ENCODE measurements at places on chromosomes 5 and 9.

GRCh38 chr9:35682051-35682450 lies 7.7 kb downstream of the TPM2 start:
- no peak for DNase-seq

GRCh38 chr5:144004146-144004545 lies 166.3 kb downstream of the YIPF5 start:
- DNase-seq = no peak

DNA sequence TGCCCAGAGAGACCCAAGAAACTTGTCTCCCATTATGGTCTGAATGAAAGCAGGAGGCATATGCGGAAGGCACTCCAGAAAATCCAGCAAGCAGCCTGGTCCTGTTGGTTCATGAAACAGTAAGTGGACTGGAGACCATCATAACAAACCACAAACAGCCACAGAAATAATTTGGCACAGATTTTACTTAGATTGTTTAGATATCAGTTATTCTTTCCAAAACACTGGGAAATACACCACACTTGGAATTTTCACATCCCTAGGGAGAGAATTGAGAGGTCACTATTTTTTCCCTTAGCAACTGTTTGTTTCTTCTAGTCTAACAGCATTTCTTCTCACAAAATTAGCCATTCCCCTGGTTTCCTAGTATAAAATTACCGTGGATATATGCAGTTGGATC lies 300.8 kb downstream of the OSTF1 start:
- no peak for DNase-seq

DNA sequence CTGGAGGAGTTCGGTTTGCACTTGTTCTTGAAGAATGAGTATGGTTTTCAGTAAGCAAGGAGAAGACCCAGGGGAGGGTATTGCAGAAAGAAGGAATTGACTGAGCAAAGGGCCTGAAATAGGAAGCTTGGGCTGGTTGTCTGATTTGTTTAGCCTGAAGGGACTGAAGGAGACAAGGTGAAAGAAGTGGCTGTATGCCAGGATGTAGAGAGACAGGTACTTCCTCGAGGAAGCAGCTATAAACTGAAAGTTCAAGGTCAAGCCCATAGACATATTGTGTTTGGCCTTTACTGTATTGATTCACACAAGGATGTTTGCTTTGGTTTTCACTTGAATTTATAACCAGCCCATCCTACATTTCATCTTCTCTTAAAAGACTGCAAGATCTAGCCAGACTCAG lies 183.1 kb downstream of the PALM2AKAP2 start:
- no peak for DNase-seq

GRCh38 chr5:91443761-91444467 lies 60.8 kb upstream of the ARRDC3 start:
- DNase-seq = no peak

DNA sequence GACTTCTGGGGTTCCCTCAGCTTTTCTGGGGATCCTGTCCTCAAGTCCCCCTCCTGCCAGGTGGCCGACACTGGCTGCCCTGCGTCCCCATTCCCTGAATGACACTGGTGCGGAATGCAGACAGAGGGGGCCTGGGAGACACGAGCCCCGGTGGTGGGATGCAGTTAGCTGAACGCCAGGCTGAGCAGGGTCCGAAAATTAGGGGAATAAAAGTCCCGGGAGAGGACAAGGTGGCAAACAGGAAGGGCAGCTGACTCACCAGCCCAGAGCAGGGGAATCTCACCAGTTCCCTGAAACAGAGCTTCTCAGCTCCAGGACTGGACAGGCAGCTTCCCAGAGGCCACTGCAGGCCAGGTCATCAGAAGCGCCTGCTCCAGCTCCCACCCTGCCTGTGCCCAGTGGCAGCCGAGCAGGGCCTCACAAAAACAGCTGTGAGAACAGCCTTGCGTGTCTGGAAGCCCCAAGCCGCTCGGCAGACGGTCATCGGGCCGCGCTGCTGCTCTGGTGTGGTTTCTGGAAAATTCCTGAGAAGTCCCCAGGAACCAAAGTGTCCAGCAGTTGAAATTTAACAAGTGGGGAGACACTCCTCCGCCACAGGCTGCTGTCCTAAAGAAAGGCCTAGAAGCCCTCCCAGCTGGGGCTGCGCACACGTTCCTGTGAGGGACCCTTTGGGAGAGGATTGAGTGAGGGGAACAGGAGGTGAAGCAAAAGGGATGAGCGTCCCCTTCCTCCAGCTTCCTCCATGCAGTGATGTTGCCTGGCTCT lies 47.6 kb upstream of the EXOC3 start:
- no peak for DNase-seq

- DNase-seq = no peak
These were observed 284.5 kb downstream of the SPATA31D1 start for GRCh38 chr9:82273121-82273520.

GRCh38 chr9:36400332-36401163 lies 479 bp upstream of the RNF38 start:
- peak; percentile 94 for DNase-seq

- DNase-seq = no peak
These were observed 12.7 kb downstream of the RLN1 start for GRCh38 chr9:5326893-5327548.

DNA sequence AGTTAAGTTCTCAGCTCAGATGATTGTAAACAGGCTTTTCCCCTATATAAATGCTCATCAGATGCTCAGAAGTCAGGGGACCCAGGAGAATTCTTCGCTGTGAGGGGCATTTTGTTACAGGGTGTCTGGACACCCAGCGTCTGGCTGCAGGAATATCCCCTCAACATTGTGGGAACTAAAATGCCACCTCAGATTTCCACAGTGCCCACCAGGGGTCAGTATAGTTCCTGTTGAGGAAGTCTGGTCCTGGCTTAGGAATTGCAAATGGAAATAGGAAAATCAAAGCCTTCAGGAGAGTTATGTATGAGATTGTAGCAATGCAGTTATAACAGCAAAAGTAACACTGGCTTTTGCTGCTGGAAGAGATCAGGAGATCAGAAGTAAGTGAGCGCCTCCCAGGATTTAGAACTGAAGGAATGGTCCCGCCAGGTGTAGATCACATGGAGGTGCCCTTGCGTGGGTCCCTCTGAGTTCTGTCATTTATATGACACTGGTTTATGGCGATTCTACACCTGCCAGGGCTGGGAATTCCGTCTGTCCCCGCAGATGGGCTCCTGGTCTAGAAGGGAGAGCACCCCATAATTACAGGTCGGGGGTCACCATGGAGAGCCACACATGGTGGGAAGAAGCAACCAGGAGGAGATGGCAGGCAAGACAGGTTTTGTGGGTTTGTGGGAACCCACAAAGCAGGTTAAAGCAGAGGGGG lies 47.1 kb upstream of the CTSL start:
- peak; percentile 56 for DNase-seq

DNA sequence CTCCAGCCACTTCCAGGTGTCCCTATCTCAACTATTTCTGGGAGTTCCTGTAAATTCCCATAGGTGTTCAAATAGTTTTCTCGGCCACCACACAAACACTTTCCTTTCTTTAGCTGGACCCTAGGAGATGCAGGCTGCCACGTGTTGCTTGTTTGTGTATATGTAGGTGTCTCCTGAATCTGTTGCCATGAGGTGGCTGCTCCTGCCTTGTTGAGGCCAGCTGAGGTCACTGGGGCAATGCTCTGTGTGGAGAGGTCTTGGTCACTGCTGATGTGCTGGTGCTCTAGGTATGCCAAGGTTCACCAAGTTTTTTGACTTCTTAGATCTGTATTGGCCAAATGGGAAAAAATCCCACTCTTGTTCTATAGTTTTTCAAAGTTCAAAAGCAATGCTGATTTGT lies 132.5 kb upstream of the CHD1 start:
- no peak for DNase-seq

DNA sequence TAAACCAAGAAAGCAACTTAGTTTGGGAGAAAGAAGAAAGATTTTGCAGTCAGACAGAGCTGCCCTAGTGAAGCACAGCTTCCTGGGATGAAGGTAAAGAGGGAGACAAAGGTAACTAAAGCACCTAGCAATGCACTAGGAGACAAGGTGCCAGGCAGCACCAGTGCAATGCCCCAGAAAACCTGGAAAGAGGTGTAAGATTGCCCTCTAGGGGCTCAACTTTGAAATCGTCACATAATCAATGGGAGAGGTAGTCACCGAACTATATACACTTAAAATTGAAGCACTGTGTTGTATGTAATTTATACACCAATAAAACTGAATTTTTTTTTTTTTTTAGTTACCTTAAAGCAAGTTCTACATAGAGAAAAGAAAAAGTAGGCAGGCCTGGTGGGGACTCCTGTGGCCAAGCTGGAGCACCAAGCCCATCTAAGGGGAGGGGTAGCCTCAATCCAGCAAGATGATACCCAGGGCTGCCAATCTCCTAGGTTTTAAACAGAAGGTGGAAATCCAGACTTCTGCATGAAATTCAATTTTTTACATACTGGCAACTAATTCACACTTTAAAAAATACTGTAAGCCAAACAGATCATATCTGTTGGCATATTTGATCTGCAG lies 48.2 kb downstream of the CDK5RAP2 start:
- peak; percentile 36 for DNase-seq

GRCh38 chr5:56684159-56684558 lies 131.2 kb upstream of the MAP3K1 start:
- no peak for DNase-seq

DNA sequence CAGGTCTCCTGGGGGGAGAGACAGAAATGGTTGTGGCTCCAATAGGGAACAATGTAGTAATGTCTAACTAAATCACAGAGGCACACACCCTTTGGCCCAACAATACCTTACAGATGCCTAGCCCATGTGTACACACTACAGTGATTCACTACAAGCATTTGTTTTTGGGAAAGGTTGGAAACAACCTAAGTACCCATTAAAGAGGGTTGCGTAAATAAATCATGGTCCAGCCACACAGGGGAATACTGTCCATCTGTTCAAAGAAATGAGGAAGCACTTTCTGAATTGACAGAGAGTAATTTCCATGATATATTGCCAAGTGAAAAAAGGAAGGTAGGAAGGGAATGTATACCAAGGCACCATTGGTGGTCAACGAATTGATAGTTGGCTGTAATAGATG lies 22.0 kb upstream of the GTF3C5 start:
- DNase-seq = no peak

GRCh38 chr9:94869415-94869843 lies 142.9 kb downstream of the AOPEP start:
- no peak for DNase-seq

DNA sequence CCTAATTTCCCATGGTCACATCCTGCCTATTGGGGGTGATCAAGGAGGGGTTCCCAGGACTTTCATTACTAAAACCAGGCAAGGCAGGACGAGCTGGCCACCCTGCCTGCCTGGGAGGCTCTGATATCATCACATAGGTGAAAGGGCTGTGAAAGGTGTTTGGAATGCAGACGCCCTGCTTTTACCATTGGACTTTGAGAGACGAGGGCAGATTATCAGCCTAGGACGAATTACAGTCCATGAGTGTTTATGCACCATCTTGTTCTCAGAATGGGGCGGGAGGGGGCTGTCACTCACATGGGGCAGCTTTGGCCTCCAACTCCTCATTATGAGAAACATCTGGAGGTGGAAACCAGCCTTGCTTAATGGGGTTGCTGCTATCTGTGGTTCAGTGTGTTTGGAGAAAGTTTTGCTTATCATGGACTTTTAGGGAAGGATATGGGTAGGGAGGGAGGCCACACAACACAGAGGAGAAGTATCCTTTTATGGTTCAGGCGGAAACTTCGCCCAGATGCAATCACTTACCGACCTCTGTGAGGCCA lies 69.8 kb upstream of the UBTD2 start:
- DNase-seq = no peak

DNA sequence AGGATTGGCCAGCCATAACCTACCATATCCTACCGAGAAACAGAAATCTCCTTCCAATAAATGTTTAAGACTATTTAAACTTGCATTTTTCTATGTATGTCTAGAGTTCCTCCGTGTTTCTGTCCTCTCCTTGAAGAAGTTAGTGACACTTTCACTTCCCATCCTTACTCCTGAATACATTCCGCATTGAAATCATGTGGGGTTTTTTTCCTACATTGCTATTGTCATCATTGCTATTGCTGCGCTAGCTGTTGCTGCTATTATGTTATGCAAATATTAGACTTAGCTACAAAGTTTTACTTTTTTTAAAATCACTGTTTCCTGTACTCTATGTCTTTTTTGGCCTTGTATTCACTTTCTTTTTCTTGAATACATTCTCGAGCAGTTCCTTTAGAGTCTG lies 83.3 kb upstream of the NEK6 start:
- no peak for DNase-seq

DNA sequence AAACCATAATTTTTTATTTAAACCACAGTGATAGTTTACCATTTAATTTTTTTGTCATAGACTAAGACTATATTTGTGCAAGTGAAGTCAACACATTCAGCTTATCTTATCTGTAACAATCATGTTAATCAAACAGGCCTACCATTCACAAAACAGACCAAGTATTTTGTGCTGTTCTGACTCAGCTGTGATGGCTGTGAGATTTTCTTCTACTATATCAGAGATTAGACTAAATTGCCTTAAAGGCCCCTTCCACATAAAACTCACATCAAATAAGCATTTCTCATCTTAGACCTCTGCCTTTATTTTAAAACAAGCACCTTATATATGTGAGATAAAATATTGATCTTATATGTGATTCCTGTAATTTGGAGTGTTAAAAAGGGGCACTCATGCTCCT lies 13.4 kb downstream of the CCDC152 start:
- DNase-seq = no peak

DNA sequence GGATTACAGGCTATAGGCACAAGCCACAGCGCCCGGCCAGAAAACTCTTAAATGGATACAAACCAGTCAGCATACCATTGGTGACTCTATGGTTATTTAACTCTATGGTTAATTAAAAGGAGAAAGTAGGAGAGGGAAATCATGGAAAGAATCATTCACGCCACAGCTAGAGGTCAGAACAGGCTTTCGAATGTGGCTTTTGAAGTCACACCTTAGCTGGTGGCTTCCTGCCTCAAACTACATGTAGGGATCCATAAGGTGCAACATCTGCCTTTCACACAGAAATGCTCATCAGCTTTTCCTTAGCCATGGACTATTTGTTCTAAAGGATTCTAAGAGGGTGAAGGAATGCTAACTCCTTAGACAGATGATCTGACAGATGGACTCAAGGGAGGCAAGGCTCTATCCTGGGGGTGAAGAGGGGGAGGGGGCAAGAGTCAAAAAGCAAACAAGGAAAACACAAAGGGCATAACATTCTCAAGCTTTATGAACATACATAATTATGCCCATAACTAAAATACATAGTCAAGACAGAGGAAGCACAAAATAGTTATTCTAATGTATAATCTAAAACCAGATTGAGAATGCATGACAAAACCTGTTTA lies 130.9 kb downstream of the EFNA5 start:
- DNase-seq = no peak

GRCh38 chr9:137788561-137789294 lies 88.9 kb upstream of the CACNA1B start:
- no peak for DNase-seq
